PC-3 (cell line): ENCODE measurements at places on chromosomes 1 and 21. TPM values are rescaled to one million over a fixed set of nuclear protein-coding genes. Genes with fewer than 3 reads are reported as not detected.

The DMRTA2 gene
- total RNA-seq = not detected in 2 replicates

The KIF21B gene
- total RNA-seq = 0.46 and 0.66 TPM in 2 replicates

The TIMM17A gene
- 50.9 and 57.7 TPM in 2 replicates for total RNA-seq

The EDARADD gene
- 0.17 and 0.91 TPM in 2 replicates for total RNA-seq

DNA sequence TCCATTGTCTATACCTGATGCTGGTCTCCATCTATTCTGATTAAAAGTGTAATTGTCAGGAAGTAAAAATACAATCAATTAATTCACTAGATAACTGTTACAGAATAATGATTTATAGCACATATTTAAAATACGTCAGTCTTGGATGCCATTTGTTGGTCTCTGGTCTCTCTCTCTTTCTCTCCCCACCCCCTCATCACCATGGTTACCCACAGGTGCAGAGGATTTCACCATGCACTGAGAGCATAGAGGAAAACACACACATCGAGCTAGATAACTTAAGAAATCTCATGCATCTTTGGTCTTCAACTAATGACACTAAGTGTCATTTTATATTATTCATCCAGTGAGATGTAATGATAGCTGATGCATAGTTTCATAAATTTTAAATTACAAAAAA, 33.4 kb downstream of the LRRC53 start:
- no peak for DNase-seq

GRCh38 chr1:116457946-116458604, 85.0 kb downstream of the ATP1A1 start:
- DNase-seq = no peak

DNA sequence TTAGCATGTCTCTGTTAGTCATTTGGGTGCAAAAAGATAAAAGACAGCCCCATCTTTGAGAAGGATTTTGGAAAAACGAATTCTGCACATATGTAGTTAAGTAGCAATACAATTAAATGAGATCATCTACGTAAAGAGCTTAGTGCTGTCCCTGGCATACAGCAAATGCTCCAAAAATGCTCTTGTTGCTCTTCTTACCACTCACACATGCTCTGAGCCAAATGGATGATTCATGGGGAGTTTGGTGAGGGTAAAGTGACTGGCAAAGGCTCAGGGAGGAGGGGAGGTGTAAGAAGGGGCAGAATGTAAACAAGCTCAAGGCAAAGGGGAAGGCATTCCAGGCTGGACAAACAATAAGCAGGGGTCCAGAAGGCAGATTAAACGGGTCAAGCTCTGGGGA, 191.9 kb downstream of the AK5 start:
- DNase-seq = peak; percentile 93

GRCh38 chr1:156198831-156199349, 5.0 kb downstream of the SLC25A44 start:
- DNase-seq = no peak

GRCh38 chr1:173865468-173866164, 2.2 kb downstream of the GAS5 start:
- DNase-seq = no peak

DNA sequence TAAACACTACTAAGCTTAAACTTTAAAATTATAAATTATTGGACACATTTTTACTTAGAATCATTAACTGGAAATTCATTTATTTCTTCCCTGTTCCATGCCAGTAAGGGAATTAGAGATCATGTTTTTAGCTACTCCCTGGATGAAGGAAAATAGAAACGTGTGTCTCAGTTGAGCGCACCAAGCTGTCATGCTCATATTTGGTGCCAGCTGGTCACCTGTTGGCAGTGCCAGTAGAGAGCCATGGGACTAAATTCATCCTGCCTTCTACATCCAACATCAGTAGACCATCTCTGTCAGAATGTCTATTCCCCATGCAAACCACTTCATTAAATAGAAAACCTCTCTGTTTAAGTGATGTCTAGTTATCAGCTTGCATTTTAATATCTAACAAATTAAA, 17.4 kb upstream of the SLC22A15 start:
- DNase-seq = no peak

- no peak for DNase-seq
Measured at GRCh38 chr1:215128504-215128903, 46.0 kb downstream of the KCNK2 start.
